ENCODE measurements at places on chromosomes 6 and 20.

DNA sequence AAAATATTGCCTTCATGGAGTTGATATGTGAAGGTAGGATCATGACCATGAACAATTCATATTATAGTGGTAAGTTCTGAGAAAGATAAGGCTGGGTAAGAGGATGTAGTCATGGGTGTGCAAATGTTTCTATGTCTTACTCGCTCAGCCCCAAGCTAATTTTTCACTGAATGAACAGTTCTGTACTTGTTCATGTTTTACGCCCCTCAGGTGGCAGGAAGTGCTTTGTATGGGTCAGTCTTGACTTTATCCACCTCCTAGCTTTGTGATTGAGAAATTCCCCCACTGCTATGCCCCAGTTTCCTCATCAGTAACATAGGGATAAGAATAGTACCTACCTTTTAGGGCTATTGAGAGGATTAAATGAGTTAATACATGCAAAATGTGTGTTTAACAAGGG lies 148.2 kb upstream of the KCNG1 start:
- no peak for DNase-seq

GRCh38 chr20:41408156-41408794 lies 41.7 kb upstream of the EMILIN3 start:
- no peak for DNase-seq

- DNase-seq = no peak
These were observed 1.9 kb upstream of the PTPN1 start for GRCh38 chr20:50508171-50508755.

DNA sequence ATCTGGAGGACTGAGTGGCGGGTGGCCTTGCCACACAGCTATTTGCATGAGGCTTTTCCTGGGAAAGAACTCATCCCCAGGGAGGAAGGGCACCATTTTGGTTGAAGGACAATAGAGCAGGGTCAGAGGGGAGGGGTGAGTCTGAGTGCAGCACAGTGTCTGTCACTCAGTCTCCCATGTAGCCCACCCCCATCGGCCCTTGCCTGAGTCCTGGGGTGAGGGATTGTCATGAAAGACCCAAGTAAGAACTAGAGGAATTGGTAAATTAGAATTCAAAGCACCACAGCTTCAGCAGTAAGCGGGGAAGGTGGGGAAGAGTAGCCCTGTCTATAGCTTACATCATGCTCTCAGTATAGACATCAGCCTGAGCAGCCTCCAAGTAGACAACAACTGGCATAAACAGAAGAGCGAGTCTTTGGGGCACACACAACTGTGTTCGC lies 90.4 kb upstream of the TMEM30A start:
- DNase-seq = no peak

DNA sequence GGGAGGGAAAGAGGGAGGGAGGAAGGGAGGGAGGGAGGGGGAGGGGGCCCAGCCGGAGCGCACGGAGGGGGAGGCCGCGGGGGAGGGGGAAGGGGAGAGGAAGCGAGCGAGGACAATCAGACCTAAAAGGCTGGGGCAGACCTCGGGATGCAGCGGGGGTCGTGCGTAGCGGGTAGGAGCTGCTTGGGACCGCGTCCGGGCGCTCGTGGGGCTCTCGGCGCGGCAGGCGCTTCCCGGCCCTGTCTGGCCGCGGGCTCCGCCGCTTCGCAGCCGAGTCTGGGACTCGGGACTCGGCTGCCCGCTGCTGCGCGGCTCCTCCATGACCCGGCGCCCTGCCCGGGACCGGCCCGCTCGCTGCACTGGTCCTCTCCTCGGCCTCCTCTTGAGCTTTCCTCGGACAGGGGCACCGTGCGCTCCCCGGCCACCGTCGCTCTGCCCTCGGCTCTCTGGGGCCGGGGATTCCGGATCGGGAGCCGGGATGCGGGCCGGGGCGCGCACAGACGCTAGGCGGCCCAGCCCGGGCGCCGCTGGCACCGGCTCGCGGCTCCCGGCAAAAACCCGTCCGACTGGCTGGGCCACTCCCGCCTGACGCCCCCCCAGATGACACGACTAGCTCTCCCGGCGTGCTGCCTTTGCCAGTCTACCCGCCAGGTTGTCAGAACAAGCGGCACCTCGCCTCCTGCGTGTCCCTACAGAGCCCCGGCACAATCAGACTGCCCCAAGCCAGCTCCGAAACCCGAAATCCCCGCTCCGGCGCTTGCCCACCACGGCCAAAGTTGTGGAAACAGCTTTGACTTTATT lies 2.2 kb downstream of the TFAP2A start:
- no peak for DNase-seq

- no peak for DNase-seq
These were observed 436.2 kb downstream of the CBLN4 start for GRCh38 chr20:55569084-55569483.

DNA sequence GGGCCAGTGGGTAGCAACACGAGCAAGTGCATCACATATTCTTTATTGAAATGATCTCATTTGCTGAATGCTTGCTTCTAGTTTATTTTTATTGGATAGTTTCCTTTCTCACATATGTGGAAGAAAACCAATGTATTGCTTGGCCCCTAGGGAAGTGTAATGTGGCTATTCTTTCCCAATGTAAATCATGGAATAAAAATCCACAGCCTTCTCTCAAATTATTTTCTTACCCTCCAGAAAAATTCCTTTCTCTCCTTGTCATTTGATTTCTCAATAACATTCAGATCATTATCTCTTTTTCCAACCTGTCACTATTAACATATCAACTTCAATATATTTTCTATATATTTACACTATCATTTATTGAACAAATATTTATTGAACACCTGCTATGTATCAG lies 51.9 kb upstream of the PTPRK start:
- no peak for DNase-seq

- no peak for DNase-seq
These were observed 570.2 kb downstream of the PRKN start for GRCh38 chr6:162157167-162157870.

GRCh38 chr6:157305670-157306653 lies 17.4 kb downstream of the TMEM242 start:
- no peak for DNase-seq

DNA sequence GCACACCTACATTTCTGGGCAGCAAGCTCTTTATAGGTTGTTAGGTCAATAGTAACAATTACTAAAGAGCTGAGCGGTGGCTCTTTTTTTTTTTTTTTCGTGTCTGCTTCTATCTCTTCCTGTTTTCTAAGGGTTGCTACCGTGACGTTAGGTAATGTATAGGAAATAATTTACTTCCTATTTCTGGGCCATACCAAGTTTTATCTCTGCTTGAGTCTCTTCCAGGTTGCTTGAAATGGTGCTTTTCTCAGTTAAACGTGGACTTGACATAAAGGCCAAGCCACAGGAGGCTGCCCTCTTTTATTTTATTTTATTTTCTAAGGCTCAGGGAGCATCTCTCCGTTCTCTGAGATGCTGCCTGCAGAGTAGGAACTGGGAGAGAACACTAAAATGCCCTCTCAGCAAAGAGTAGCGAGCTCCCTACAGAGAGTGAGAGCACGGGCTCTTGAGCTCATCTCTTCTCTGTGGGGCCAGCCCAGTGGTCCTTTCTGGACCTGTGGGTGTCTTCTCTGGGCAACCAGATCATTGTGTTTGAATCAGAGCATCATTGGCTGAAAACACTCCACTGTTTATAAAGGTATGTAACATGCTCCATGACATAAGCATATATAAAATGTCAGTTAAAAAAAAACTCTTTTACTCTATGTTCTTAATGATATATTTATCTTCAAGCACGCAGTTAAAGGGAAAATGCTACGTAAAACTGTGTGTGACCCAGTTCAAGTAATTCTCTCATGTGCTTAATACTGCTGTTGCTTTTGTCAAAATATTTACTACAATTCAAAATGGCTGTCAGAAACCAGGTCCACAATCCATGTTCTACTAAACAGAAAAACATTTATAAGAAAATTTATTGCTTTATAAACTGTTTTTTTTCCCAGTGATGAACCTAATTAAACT lies at the start of gene ZNF831:
Gene ZNF831, plus strand, starts transcription at position 191 of the 900 bp plus-strand sequence. CDS start 27,199 bp downstream, outside the sequence.
- DNase-seq = no peak

GRCh38 chr6:1310628-1311399 lies 1.1 kb upstream of the FOXQ1 start:
- DNase-seq = no peak

DNA sequence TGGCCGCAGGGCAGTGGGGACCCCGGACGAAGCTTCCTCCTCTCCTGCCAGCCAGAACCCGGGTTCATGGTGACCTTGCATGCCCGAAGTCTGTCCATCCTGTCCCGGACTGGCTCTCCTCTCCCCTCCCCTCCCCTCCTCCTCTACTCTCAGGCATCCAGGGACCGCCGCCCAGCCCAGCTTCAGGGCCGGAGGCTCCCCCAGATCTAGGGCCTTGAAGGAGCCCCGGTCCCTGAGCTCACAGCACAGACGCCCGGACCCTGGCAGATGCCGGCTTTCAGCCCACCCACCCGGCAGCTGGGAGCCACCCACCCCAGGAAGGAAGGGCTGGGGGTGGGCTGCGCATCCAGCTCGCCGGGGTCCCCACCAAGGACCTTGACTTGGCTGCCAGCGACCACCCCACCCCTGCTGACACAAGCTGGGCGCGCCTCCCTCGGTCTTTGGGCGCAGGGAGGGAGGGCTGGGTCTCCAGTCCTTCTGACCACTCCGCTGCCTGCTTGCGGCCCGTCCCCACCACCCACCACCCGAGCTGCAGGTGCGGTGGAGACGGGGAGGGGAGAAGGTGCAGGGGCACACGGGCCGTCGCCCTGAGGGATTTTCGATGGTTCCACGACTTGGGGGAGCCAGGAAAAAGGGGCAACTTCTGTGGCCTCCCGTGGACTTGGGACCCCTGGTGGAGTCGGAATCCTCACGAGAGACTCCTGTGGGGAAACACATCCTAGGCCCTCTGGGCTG lies 5.8 kb upstream of the ABHD16B start:
- no peak for DNase-seq

DNA sequence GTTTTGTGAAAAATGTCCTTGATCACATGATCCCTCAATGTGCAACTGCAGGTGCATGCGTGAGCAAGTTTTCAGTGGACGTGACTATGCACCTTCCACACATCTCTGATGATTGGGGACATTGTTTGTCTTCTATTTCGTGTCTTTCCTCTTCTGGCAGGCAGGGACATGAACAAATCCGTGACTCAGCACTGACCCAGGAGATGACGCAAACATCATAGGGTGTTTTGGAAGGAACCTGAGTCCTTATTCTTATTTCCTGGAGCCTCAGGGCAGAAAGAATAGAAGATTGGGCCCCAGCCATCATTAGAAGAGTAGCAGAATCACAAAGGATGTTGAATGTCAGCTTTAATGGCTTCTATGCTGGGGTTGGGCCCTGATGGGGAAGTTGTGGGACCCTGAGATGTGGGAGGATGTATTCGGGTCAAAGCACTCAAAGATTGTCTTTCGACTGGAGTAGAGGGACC lies 11.9 kb upstream of the SIRPD start:
- DNase-seq = no peak

DNA sequence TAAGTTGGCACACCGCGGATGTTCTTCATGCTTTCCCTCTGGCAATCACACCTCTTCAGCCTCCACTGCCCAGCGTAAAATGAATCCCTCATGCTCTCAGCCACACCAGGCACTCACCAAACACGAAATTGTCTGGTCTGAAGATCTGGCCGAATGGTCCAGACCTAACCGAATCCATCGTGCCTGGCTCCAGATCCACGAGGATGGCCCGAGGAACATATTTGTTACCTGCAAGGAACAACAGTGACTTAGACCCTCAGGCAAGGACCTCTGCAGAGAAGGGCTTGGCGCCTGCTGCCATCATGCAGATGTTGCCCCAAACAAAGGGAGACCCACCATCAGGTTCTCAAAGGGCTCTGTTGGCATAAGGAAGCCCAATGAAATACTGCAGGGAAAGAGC lies 1.4 kb downstream of the TUBB2B start:
- DNase-seq = no peak

DNA sequence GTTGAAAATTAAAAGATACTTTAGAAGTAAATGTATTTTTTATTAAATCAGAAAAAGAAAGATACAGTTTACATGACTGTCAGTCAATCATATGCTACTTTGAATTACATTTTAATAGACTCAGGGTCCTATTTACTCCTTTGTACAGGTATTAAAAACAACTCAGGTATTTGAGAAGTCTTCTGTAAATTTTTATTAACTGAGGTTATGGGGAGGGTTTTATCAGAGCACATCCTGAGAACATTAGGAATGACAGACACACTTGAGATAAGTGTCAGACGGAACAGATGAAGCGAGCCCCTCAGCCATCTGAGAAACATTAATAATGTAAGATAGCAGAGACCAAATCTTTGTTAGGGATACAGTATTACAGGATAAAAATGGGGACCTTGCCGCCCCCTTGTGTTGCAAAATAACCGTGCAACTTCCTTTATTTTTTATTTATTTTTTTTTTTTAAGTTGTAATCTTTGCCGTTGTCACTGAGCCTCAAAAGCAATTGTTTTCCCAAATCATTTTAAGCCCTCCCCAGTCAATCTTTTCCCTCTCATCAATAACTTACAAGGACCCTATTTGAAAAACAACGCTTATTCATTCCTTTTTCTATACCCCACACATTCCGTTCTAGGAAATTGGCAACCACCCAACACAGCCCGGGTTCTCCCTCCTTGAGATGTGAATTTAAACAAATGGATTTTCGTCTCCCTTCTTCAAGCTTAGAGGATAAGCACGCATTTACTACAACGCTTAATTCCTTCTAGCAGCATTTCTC lies 126.7 kb downstream of the BCAS1 start:
- DNase-seq = no peak

DNA sequence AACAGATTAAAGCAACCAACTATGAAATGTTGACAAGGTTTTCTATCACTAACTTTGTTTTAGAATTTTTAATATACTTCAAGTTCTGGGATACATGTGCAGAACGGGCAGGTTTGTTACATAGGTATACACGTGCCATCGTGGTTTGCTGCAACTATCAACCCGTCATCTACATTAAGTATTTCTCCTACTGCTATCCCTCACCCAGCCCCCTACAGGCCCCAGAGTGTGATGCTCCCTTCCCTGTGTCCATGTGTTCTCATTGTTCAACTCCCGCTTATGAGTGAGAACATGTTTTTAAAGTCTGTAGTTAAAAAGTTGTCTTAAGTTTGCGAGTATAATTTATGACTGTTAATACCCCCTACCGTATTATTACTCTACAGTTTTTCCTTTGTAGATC lies 844.3 kb upstream of the MANEA start:
- no peak for DNase-seq

DNA sequence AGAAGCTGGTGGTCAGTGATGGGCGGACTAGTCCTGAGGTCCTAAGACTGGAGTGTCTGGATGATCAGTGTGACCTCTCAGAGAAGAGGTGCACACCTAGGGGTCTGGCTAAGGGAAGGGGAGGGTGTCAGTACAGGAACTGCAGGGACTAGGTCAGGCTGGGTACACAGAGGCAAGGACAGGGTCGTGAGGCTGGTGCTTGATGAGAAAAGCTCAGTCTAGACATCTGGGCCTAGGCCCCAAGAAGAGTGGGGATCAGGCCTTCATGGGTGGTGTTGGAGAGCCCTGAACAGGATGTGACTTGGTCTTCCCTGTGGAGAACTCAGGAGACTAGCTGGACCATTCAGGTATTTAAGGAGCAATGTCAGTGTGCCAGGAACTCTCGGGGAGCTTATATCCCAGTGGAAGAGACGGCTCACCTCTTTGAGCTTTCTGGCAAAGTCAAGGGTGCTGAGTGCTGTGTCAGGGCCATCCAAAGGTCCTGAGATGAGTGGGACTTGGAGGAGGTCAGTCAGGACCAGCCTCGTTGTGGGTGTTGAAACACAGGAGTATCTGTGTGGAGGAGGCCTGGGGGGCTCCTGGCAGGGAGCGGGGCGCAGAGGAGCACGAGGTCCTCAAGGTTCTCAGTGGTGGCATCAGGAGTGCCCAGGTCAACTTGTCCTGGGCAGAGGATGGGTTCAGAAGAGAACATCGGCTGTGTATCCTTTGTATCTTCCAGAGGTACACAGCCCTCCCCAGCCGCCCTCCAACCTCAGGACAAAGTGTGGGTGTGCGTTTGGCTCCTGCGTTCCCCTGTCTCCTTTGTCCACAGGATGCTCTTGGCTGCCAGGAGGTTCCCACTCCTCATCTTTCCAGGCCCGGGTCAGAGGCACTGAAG lies 13.3 kb upstream of the MYT1 start:
- no peak for DNase-seq

Data from activated CD4-positive, alpha-beta T cell treated with anti-CD3 and anti-CD28 coated beads for 24 hours (primary cell).